ENCODE measurements at places on chromosomes 5 and 9.

GRCh38 chr9:130023144-130023787 lies 19.7 kb downstream of the FNBP1 start:
- DNase-seq: no peak

GRCh38 chr5:93607367-93608258 lies 24.6 kb downstream of the NR2F1 start:
- DNase-seq: no peak

GRCh38 chr5:82074950-82075349 lies 103.1 kb downstream of the ATG10 start:
- DNase-seq: no peak

GRCh38 chr5:158837908-158838307 lies 261.8 kb downstream of the EBF1 start:
- DNase-seq: no peak

- DNase-seq: no peak
These were observed 90.8 kb downstream of the ERCC6L2 start for GRCh38 chr9:95966306-95966705.

- DNase-seq: no peak
These were observed 21.8 kb upstream of the BARX1 start for GRCh38 chr9:93976973-93977372.

All from stimulated activated CD8-positive, alpha-beta memory T cell treated with anti-CD3 and anti-CD28 coated beads, Interleukin-2, amount 100 ng/mL, for 1 hour (primary cell).